ENCODE measurements at places on chromosomes 12 and 14.

DNA sequence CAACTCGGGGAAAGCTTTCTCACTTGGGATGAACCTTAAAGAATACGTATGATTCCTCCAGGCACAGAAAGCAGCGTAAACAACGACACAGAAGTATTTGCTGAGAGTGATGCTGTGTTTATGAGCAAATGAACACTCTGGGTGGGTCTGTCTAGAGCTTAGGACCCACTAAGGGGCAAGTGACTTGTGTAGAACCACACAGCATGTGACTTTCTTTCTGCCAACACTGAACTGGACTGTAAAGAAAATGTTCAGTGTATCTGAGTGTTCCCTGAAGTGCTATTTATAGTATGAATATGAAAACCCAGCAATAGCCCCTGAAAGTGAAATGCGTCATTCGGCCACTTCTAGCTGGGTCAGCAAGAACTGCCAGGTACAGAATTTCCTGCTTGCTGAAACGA, 78.5 kb downstream of the ST8SIA1 start:
- no peak for DNase-seq

GRCh38 chr14:31492759-31493498, 5.1 kb upstream of the GPR33 start:
- no peak for DNase-seq

DNA sequence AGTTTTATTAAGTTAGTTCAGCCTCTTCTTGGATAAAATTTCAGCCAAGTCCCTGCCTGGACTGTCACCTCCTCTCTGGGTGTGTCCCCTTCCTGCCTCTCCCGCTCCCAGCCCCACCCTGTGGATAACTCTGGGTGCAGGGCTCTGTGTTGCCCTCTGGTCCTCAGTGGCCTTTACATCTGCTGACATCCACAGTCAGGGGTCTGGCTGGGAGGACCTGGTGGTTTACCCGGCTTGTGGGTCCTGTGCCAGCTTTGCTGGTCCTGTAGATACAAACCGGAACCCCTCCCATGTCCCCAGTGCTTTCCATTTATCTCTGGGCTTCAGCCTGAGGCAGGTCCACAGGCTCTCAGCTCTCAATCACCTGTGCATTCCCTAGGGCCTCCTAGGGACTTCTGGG, 28.9 kb upstream of the PLEKHG3 start:
- no peak for DNase-seq

GRCh38 chr12:19434538-19434937, 4.8 kb upstream of the AEBP2 start:
- DNase-seq, result no peak

GRCh38 chr12:57342207-57342691, 88.6 kb downstream of the R3HDM2 start:
- DNase-seq, result no peak

DNA sequence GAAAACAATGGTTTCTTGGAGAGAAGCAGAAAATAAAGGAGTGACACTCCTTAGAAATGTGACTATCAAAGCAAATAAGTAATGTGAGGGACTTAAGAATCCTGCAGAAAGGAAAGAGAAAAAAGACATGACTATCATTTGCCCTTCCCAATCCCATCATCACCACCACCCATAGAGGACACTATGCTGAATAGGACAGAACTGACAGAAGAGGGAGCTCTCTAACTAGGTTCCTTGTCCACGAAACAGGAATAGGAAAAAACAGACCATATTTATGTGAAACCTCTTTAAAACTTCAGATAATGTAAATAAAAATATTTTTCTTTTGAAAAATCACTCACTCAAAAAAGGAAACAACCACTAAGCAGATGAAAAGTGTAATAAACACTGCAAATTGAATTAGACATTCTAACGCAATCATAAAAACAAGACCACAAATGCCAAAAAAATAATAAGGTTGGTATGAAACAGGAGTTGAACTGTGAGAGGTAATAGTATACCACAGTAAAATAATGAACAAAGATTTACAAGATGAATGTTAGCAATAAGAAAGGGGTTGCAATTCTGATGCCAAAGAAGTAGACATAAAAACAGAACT, 24.1 kb downstream of the KLRD1 start:
- no peak for DNase-seq

DNA sequence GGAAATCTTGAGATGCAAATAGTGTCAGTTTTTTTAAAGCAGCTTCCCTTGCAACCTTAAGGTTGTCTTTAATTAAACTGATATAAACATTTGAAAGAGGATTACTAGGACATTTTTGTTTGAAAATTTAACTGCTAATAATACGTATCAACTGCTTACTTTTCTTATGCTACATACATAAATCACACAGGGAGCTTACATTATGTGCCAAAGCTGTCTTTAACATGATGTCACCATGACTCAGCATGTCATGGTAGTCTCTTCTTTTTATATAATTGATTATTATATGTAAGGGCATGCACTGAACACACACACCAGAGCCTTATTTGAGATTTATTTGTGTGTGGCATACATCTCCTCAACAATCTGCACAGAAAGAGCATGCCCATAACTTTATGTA, 63.0 kb upstream of the PTHLH start:
- no peak for DNase-seq

DNA sequence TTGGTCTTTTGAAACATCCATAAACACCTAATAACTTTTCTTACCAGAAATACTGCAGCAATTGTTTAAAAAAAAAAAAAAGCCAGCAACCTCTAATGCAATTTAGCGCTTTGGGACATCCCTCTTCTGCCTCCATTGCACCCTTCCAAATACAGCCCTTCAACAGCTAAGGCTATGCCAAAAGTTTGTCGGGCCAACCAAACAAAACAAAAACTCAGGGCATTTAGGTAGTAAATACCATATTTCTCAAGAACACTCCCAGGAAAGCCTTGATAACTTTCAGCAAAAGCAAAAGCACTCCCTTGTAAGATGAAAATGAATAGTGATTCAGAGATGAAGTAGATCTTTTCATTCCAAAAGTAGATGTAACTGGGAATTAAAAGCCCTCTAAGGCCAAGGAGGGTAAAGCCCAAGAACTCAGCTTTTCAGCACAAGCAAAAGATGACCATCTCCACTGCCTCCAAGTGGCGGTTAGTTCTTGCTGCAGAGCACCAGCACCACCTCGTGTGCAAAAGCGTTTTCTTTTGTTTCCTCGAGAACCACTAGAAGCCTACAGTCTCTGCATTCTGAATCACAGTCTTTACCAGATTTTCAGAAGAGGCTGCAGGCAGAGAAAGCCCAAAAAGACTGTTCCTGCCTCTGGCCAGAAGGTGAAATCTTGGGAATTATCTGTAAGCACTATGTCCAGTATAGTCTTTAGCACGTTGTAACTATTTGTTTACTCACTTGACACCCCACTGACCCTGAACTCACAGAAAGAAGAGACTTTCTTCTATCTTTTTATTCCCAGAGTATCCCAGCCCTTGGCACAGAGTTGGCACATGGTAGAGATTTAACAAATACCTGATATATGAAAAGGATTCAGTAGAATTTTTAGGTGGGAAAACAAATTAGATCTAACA, 53.1 kb downstream of the SIX6 start:
- DNase-seq, result no peak

DNA sequence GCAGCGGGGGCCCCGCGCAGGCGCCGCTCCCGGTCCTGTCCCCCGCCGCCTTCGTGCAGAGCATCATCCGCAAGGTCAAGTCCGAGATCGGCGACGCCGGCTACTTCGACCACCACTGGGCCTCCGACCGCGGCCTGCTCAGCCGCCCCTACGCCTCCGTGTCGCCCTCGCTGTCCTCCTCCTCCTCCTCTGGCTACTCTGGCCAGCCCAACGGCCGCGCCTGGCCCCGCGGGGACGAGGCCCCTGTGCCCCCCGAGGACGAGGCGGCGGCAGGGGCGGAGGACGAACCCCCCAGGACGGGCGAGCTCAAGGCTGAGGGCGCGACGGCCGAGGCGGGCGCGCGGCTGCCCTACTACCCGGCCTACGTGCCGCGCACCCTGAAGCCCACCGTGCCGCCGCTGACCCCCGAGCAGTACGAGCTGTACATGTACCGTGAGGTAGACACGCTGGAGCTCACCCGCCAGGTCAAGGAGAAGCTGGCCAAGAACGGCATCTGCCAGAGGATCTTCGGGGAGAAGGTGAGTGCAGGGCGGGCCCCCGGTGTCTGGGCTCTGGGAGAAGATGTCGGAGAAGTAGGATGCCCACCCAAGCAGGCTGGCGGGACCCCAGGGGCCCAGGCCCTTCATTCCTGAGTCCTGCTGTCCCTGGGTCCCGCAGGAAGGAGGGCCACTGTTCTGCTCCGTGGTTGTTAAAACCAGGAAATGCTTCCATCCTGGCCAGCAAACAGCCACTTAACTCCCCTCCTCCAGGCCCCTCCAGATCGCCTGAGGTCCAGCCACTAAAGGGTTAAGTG, 48.4 kb downstream of the PHETA1 start:
- no peak for DNase-seq

GRCh38 chr12:58095002-58095401, 153.6 kb downstream of the ATP23 start:
- peak; percentile 15 for DNase-seq

GRCh38 chr14:78018283-78018682, 151.9 kb upstream of the NRXN3 start:
- no peak for DNase-seq

GRCh38 chr12:69511469-69512267, 41.5 kb downstream of the FRS2 start:
- DNase-seq, result no peak
